NCI-H526 (cell line): ENCODE measurements at places on chromosomes 12 and 14.

GRCh38 chr14:103628221-103628683 is 759 bp upstream of the KLC1 start:
- no peak for DNase-seq

DNA sequence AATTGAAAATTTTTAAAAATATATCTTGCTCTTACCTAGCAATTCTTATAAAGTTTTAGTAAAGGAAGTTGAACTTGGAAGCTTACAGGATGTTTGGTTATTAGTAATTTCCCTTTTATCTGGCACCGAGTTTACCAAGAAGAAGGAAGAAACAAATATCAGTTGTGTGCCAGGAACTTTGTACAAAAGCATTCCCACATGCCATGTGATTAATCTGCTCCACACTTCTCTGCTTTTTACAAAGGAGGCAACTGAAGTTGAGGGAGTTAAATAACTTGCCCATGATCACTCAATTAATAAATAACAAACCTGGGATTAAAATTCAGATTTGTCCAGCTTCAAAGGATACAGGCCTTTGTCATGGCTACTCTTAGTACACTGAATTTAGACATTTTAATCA is 122.5 kb upstream of the BCAT1 start:
- DNase-seq: no peak

- no peak for DNase-seq
Measured at GRCh38 chr14:77007975-77008421, 20.5 kb downstream of the IRF2BPL start.

- peak; percentile 15 for DNase-seq
Measured at GRCh38 chr14:36773136-36773540, 111.5 kb downstream of the PAX9 start.

DNA sequence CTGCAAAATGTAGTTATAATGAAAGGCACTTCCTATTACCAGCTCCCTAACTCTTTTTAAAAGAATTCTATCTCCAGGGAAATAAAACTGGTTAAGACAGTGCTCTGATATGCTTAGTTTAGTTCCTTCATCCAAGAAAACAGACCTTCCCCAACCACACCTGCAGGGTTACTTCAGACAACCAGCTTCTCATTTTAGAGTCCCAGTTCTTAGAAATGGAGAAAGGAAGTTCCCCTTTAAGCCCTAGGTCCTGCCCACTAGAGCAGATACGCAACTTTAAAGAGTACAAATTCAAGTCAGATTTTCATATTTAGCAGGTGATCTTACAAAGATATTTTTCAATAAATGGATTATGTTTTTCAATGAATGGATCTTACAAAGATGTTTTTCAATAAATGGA is 4.4 kb upstream of the WSB2 start:
- no peak for DNase-seq

DNA sequence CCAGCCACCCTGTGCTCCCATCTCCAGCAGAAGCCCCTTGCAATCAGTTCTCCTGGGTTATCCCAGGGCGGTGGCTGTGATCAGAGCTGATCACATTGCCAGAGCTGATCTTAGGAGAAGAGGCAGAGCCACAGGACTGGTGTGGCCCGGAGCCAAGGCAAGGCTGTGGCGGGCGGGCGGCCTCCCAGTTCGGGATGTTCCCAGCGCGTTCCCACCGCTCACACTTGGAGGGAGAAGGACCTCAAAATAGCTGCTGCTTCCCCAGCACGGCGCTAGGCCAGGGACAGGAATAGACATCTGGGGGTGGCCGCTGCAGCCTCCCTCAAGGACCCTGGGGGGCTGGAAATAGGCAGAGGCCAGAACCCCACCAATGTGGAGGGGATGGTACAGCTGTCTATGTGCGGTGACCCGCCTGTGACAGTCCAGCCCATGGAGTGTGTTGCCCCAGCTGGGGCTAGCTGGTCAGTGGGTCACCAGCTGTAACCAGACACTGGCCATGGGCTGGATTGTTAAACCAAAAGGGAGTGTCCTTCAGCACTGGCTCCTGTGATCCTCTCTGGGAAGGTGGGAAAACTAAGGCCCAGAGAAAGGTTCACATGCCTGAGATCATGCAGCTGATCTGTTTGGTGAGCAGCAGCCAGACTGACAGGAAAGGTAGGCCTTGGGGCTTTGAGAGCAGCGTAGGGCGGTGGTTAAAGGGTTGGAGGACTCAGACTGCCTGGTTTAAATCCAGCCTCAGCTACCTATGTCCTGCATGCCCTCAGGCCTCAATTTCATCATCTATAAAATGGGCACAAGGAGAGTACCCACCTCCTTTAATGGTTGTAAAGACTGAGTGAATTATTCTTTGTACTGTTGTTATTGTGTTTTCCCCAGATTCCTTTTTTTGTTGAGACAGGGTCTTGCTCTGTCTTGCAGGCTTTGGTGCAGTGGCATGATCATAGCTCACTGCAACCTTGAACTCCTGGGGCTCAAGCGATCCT is 8.0 kb upstream of the POP5 start:
- DNase-seq: no peak

GRCh38 chr14:95244587-95244986 is 75.1 kb downstream of the CLMN start:
- DNase-seq: no peak

DNA sequence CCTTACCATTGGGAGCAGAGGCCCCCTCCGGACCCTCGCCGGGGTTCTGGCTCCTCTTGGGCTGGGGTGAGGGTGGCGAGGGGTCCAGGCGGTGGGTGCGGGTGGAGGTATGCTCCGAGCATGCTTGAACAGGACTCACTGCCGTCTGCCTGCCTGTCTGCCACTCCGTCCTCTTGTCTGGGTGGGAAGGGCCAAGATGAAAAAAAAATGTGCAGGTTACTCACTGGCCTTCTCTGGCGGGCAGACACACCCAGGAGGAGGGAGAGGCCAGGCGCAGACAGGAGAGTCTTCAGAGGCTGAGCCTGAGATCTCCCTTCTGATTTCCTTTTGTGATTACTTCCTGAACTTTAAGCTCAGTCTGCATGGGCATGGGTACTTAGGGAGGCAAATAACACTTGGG is 76.1 kb downstream of the STON2 start:
- DNase-seq: peak; percentile 41

DNA sequence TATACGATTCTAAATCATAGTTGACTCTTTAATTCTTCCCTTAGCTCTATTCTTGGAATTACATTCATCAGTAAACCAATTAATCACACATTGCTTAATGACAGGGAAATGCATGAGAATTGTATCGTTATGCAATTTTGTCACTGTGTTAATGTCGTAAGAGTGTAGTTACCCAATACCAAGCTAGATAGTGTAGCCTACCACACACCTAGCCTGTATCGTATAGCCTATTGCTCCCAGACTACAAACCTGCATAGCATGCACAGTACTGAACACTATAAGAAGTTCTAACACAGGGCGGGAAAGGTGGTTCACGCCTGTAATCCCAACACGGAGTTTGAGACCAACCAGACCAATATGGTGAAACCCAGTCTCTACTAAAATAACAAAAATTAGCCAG is 24.7 kb downstream of the HNRNPC start:
- no peak for DNase-seq

GRCh38 chr14:64444984-64445845 is 20.1 kb upstream of the AKAP5 start:
- no peak for DNase-seq

- peak; percentile 46 for DNase-seq
Measured at GRCh38 chr14:94175011-94175745, 1.1 kb downstream of the PPP4R4 start.

DNA sequence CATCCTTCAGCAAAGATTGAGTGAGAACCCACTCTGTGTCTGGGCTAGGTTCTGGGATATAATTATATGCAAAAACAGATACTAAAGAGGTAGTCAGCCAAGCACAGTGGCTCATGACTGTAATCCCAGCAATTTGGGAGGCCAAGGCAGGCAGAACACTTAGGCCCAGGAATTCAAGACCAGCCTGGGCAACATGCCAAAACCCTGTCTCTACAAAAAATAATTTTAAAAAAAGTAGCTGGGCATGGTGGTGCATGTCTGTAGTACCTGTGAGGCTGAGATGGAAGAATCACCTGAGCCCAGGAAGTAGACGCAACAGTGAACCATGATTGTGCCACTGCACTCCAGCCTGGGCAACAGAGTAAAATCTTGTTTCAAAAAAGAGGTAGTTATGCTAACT is 237.5 kb upstream of the HMGA2 start:
- no peak for DNase-seq

- no peak for DNase-seq
Measured at GRCh38 chr12:95408201-95408600, 65.8 kb upstream of the METAP2 start.

- DNase-seq: no peak
Measured at GRCh38 chr12:89884952-89885351, 176.3 kb upstream of the ATP2B1 start.

DNA sequence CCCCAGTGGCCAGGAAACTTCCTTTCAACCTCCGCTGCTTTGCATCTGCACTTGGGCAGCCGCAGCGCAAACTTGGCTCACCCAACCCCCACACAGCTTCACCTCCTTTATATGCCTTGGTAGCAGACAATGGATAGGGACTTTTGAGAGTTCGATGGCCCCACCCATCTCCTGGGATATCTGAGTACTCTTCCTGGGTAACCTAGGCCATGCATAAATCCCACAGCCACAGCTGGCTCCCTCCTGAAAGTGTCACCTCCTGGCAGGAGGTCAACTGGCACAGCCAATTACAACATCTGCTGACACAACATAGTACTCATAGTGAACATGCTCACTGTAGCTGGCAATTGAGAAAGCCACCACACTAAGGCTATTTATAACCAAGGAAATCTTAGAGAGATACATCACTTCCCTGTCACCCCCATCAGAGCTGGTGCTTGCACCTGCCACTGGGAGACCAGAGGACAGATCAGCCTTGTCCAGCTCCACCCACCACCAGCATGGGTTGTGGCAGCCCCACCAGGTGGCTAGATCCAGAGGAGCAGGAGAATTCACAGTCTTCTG is 410.0 kb downstream of the SYT1 start:
- no peak for DNase-seq

DNA sequence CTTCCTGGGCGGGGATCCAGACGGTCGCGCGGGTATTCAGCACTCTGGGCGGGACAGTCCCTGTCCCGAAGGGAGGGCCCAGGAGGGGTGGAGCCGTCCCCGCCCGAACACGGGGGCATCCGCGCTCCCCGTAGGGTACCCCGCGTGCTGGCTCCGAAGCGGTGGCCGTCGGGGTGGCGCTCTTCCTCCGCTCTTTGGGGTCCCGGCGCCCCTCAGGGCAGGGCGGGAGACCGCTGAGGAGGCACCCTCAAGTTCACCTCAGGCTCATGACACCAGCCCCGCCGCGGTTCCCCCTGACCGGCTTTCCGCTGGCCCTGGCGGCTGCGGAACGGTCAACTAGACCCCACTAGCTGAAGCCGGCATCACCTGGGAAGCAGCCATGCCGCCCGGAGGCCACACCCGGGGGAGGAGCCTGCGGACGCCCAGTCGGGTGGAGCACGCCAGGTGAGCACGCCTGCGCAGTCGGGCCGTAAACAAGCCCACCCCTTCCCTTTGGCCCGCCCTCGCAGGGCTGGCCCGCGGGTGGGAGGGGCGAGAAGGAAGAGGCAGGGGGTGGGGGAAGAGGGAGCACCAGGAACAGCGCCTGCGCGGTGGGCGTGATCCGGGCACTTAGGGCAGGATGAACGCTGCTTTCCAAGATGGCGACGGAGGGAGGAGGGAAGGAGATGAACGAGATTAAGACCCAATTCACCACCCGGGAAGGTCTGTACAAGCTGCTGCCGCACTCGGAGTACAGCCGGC is at the start of gene WDR20:
TSS of gene WDR20 (plus strand) at position 612 of the 741 bp plus-strand sequence. CDS start at position 639, 27 bp downstream.
- peak; percentile 96 for DNase-seq

DNA sequence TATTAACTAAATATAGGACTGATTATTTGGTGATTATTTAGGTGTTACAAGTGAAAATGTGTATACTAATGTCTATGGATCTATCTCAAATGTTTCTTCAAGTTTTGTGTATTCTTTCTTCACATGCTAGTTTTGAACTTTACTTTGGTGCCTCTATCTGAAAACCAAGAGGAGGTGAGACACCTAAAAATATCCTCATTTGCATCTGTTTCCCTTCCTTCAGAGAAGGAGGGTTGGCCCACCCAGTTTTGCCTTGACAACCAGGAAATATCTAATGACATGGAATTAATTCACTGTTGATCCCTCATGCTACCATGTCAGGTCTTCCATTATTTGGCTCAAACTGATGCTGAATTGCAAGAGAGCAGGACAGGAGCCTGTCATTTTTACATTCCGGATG is 500.4 kb downstream of the NELL2 start:
- no peak for DNase-seq

- no peak for DNase-seq
Measured at GRCh38 chr12:100797246-100797645, 2.7 kb downstream of the ANO4 start.

DNA sequence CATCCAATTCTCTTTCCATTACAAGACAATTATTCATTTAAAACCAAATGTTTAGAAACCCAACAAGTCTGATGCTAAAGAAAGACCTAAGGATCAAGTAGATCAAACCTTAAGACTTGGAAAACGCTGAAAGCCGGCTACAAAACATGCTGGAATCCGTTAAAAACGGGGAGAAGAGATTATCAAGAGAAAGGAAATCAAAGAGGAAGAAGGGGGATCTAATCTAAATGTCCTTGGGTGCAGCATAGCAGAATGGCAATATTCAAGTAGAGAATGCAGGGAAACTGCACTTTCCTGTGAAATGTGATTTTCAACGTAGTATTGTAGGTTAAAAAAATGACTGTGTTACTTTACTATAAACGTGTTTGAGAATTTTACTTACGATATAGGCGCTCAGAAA is 1.3 kb downstream of the PPP1R13B start:
- DNase-seq: no peak

DNA sequence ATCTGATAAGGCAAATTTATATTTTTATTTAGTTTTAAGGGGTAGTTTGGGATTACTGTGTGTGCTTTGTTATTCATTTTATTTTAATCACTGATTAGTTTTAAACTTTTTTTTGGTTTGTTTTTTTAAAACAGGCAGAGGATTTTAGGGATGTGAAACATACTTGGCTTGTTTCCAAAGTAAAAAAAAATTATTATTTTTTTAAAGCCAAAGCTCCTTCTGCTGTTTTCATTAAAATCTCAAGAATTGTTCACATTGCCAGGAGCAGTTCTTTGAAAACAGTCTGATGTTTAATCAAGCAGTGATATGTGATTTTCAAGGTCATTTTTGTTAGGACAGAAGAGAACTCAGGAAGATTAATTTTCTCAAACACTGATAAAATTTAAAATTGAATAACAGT is 11.2 kb downstream of the TTC8 start:
- DNase-seq: no peak

GRCh38 chr12:116818341-116818856 is 62.8 kb downstream of the HRK start:
- DNase-seq: no peak

DNA sequence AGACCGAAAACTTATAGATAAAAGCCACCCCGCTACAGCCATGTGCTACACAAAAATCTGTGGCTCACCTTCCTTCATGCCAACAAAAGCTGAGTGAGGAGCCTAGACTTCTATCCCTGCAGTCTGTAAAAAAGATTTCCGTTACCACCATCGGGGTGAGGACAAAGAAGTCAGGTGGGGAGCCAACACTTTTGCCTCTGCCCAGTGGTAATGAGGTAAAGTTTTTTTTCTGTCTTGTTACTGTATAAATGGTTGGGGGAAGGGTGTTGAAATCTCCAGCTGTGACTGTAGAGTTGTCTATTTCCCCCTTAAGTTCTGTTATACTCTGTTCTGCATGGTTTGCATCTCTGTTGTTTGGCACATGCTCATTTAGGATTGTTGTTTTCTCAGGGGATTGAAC is 707.8 kb downstream of the FLRT2 start:
- DNase-seq: no peak
